ENCODE measurements at places on chromosomes 2 and 18.
A peak's percentile ranks its signal among the peaks of the same experiment; 100 is the strongest.

- DNase-seq, result no peak
Observed at GRCh38 chr2:17309741-17310339, 208.4 kb downstream of the RAD51AP2 start.

DNA sequence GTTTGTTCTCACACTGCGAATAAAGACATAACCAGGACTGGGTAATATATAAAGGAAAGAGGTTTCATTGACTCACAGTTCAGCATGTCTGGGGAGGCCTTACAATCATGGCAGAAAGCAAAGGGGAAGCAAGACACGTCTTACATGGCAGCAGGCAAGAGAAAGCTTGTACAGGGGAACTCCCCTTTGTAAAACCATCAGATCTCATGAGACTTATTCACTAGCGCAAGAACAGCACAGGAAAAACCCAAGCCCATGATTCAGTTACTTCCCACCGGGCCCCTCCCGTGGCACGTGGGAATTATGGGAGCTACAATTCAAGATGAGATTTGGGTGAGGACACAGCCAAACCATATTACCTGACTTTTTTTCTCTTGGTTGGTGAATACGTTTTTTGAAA lies 51.3 kb downstream of the TMEM247 start:
- DNase-seq, result no peak

DNA sequence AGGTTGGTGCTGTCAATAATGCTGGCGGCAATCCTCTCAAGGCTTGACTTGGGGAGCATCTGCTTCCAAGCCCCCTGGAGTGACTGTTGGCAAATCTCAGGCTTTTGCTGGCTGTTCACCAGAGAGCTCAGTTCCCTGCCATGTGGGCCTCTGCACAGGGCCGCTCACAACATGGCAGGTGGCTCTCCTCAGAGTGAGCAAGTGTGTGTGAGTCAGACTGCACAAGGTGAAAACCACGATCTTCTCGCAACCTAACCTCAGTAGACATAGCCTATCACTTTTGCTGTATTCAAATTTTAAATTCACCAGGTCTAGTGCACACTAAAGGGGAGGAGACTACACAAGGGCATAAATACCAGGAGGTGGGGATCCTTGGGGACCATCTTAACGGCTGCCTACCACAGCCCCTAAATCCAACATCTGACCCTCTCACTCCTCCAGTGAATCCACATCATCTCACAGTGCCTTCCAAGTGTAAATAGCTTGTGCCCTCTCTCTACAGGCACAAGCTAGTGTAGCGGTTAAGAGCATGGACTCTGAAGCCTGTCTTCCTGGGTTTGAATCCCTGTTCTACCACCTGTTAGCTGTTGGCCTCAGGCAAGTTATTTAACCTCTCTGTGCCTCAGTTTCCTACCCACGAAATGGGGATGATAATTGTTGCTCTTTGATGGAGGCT lies 187.7 kb upstream of the CXCR4 start:
- peak; percentile 16 for DNase-seq

DNA sequence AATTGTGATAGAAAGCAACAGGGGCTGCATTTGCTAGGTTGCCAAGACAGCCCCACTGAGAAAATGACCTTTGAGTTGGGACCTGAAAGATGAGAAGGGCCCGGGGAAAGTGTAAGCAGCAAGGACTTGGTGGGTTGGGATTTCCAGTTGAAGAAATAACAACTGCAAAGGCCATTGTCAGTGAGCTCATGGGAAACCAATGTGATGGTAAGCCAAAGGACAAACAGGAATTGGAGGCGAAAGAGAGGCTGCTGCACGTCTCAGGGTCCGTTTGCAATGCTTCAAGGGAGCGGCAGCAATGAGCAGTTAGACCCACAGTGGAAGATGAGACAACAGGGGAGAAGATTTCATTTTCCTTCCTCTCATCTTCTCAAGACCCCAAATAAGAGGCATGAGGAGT lies 51.5 kb upstream of the RGPD4 start:
- DNase-seq, result no peak

- DNase-seq, result no peak
Observed at GRCh38 chr2:99822474-99823207, 319.7 kb downstream of the AFF3 start.

DNA sequence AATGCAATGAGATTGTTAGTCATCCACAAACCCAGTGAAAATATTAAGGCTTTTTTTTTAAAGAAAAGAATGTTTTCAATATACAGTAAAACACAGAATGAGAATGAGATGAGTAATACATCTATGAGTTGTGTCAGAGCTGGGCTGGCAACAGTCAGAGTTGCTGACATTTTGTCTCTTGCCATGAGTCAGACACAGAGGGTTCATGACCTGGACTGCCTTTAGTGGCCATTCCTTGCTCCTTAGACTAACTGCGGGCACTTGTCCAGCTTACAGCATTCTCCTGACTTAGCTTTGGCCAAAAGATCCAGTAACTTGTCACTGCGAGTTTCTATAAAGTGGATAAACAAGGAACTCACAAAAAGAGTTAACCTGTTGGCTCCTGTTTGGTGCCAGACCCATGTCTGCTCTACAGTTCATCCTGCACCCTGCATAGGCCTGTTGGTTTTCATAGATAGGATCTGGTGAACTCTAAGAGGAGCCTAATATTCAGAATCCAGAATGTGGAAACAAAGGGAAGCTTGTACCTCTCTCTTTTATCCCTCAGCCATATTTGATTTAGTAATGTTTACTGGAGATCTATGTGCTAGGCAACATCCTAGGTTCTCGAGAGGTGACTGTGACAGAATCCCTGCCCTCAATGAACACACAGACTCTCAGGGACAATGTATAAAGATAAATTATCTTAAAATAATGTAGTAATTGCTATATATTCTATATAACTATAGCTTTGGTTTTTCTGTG lies 391.5 kb upstream of the VWC2L start:
- DNase-seq, result no peak

- no peak for DNase-seq
Observed at GRCh38 chr2:36480028-36480427, 117.9 kb downstream of the FEZ2 start.

DNA sequence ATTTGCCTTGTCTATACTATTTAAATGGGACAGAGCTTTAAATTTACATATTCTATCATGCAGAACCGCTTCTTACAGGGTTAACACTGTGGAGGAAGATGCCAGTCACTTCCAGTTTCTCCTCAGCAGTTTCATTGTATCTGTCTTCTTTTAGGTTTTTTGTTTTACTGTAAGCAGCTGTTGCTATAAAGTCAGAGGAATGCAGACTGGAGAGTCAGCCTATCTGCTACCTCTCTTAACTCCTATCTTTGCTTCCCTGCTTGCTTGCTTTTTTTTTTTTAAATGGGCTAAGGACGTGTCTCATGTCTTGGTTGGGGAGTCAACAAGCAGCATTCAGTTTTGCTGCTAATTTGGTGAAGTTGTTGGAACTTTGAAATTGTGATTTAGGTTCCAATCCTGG lies 8.9 kb downstream of the EPC2 start:
- DNase-seq, result no peak

- DNase-seq, result no peak
Observed at GRCh38 chr18:49944663-49945062, 131.3 kb upstream of the ACAA2 start.

DNA sequence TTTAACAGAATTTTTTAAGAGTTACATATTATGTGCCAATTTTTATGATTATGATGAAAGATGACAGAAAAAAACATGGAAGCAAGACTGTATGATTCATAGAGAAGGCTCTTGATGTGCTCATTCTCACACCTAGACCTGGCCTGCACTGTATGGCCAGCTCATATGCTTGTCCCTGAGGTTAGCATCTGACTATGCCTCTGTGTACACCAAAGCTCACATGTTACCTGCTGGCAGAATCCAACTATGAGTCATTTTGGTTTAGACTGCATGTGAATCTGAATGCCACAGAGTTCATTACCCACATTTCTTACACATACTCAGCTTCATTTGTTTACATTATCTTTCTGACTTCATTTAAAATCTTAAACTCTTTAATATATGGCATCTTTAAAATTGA lies 139.0 kb downstream of the DSC3 start:
- no peak for DNase-seq

DNA sequence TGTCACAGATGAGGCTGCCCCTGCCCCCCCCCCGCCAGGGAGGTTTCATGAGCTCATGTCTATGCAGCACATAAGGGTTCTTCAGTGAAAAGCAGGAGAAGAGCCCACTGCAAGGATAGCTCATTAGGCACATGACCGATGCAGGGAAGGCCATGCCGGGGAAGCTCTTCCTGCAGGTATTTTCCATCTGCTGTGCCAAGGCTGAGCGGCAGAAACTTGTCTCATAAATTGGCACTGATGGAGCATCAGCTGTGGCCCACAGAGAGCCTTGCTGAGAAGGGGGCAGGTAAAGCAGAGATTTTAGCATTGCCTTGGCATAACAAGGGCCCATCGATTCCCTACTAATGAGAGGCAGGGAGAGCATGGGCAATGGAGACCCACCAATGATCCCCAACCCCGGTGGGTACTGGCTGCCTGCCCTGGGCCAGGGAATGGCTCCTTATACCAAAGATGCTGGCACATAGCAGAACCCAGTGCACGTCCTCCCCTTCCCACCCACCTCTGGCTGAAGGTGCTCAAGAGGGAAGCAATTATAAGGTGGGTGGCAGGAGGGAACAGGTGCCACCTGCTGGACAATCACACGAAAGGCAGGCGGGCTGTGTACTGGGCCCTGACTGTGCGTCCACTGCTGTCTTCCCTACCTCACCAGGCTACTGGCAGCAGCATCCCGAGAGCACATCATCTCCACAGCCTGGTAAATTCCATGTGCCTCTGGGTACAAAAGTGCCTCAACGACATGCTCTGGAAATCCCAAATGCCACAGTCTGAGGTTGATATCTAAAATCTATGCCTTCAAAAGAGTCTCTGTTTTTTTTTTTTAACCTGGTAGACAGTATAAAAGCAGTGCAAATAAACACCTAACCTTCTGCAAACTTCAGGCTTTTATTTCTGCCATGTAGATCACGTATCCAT lies 41.4 kb downstream of the STEAP3 start:
- DNase-seq, result no peak

DNA sequence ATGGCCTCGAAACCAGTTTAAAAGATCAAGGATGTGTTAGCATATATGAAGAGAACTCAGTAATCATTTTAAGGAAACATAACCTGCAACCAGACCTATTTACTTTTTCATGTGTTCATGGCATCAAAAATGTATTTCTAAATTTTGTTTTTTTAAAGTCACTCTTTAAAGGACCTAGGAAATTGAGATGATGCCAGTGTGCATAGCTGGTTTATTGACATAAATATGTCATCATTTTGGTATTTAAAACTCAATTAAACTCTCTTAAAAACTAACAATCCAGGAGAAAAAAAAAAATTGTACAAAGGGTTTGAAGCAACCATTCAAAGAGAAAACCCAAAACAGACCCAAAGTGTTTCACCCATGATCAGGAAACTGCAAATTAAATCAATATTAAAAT lies 198.9 kb upstream of the RND3 start:
- no peak for DNase-seq

DNA sequence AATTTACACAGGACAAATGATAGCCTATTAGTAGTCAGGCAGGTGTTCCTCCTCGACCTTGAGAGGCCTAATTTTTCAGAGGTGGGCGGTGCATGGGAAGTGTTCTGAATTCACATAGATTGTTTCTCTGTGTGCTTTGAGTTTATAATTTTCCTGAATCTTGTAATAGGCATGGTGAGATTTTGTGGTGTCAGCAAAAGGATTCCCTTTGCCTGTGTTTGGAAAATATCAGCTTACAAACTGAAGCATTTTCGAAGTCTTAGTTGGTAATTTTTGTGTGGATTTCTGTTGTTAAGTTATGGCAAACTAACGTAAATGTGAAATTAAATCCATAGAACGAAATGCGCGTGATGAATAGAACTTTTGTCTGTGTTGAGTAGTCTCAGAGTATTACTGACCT lies 194.0 kb upstream of the RBMS1 start:
- no peak for DNase-seq

GRCh38 chr2:160207271-160207670 lies 7.2 kb upstream of the ITGB6 start:
- no peak for DNase-seq

- no peak for DNase-seq
Observed at GRCh38 chr2:190718652-190719526, 70.0 kb downstream of the NAB1 start.

DNA sequence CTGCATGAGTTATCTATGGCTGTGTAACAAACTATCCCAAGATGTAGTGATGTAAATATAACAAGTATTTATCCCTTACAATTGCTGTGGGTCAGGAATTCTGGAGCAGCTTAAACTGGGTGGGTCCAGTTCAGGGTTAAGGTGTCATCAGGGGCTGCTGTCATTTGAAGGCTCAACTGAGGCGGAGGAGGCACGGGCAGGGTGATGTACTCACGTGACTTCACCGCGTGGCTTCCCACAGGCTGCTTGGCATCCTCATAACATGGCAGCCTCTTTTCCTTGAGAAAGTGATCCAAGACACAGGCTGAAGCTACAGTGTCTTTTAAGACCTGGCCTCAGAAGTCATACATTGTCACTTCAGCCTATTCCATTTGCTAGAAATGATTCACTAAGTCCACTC lies 125.8 kb downstream of the PTGR3 start:
- no peak for DNase-seq

DNA sequence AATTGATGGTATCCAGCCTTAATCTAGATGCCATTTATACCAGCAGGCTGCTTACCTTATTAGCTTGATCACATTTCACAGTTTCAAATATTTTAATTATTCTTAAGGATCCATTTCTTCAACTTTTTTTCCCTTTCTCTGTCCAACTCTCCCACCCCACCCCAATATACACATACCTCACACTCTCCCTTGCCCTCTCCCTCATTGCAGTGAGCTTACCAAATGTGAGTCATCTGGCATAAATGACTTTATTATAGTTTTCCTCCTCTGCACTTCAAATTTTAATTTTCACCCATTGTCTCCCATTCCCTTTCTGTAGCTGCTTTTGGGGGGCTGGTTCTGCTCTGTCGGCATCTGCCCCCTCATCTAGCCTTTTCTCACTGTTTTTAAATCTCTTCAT lies 12.9 kb downstream of the HTR2B start:
- DNase-seq, result no peak

DNA sequence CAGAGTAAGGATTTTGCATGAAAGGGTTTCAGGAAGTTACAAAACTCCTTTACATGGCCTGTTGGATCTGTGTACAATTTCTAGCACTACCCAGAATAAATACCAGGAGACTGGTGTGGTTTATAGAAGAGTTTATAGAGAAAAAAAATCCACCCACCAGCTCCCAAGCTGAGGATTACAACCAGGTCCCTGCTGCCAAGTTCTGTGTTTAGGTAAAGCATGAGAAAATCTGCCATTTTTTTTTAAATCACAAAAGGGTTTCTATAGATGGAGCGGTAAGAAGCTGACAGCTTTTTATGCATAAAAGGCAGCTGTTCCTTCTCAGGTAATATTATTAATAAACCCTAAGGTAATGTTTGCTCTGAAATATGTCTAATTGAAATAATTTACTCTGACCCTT lies 545.4 kb upstream of the ZEB2 start:
- DNase-seq, result no peak

GRCh38 chr2:20213651-20214565 lies 11.0 kb downstream of the SDC1 start:
- DNase-seq, result no peak
